NB4 (cell line): ENCODE measurements at places on chromosomes 7 and 10.
A peak's percentile ranks its signal among the peaks of the same experiment; 100 is the strongest.

- DNase-seq, result no peak
These were observed 869 bp downstream of the PSAP start for GRCh38 chr10:71850021-71850742.

- no peak for DNase-seq
These were observed 56.1 kb downstream of the CPVL start for GRCh38 chr7:29090151-29090805.

GRCh38 chr7:147635288-147635687 is 955.3 kb upstream of the C7orf33 start:
- DNase-seq, result no peak

DNA sequence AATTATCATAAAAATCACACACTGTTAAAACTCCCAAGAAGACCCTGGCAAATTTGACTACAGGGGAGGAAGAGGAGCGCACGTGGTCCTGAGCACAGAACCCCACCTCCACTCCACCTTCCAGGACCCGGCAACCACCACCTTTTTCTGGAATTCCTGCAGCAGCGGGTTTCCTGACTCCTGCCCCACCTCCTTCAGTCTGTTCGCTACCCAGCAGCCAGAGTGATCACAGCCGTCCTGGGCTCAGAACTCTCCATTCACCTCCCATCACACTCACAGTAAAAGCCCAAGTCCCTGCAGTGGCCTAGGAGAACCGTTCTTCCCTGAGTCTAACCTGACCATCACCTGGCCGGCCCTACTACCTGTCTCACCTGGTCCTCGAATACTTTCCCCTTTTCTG is 107.4 kb upstream of the FAM204A start:
- DNase-seq, result no peak

DNA sequence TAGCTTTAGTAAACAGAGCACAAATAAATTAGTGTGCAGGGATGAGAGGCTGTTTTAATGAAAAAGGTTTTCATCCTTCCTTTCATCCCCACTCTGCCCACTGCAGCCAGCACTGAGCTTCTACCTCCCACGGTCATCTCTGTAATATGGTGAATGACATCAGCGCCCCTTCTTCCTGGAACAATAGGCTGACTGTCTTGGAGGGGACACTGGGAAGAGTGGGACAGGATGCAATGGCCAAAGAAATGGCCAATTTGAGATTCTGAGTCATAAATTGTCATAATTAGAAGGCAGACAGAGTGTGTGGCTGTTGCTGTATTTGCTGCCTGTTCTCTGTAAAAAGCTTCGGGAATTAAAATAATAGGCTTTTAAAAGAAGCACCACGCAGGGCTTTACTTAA is 126.7 kb upstream of the CALN1 start:
- no peak for DNase-seq

DNA sequence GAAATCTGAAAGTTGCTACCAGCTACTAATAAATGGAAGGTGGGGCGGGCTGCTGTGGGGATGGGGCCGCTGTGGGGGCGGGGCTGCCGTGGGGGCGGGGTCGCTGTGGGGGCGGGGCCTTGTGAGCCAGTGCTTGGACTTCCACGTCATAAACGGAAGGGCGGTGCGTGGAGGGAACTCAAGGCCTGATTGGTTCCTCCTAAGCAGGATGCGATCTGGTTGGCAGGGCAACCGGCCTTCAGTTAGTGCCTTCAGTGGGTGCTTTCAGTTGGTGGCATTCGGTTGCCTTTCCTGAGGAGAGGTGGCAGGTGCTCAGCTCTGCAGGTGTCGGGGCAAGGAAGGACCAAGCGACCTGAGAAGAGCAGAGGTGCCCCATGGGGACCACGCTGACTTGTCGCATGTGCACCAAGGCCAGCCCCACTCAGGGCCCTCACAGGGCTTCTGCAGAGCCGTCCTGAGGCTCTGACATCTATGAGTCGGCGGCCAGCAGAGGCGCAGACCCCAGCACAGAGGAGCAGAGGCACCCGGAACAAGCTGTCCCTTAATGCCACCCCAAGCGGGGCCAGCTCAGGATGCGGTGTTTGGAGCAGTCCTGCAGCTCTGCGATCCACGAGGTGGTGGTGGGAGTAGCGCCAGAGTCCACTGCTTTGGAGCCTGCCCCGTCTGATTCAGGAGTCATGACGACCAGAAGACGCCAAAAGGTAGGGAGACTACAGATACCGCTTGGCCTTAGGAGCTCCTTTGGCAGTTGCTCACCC is 54.4 kb upstream of the PDSS1 start:
- no peak for DNase-seq

- no peak for DNase-seq
These were observed 28.9 kb downstream of the RAB11FIP2 start for GRCh38 chr10:118017850-118018249.

DNA sequence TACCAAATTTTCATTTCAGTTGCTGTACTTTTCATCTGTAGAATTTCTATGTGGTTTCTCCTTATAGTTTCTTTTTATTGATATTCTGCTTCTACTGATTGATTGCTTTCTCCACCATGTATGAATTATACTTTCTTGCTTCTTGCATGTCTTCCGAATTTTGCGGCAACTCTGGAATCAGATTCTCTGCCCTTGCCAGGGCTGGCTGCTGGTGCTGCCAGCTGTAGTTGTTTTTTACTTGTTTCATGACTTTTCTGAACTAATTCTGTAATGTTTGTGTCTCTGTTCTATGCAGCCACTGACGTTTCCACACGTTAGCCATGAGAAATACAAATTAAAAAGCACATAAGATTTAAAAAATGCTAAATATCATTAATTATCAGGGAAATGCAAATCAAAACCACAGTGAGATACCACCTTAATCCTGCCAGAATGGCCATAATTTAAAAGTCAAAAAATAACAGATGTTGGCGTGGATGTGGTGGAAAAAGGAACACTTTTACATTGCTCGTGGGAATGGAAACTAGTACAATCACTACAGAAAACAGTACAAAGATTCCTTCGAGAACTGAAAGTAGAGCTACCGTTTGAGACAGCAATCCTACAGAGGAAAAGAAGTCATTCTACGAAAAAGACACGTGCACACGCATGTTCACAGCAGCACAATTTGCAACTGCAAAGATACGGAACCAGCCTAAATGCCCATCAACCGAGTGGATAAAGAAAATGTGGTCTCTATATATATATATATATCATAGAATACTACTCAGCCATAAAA is 51.5 kb downstream of the MAD1L1 start:
- no peak for DNase-seq

- no peak for DNase-seq
These were observed 26.8 kb upstream of the CABCOCO1 start for GRCh38 chr10:61635932-61636331.

GRCh38 chr7:32679192-32679591 is 183.9 kb downstream of the AVL9 start:
- DNase-seq, result no peak

GRCh38 chr10:48798481-48799254 is 114.0 kb downstream of the WDFY4 start:
- no peak for DNase-seq

- no peak for DNase-seq
These were observed 6.1 kb upstream of the CAV2 start for GRCh38 chr7:116493449-116493848.

DNA sequence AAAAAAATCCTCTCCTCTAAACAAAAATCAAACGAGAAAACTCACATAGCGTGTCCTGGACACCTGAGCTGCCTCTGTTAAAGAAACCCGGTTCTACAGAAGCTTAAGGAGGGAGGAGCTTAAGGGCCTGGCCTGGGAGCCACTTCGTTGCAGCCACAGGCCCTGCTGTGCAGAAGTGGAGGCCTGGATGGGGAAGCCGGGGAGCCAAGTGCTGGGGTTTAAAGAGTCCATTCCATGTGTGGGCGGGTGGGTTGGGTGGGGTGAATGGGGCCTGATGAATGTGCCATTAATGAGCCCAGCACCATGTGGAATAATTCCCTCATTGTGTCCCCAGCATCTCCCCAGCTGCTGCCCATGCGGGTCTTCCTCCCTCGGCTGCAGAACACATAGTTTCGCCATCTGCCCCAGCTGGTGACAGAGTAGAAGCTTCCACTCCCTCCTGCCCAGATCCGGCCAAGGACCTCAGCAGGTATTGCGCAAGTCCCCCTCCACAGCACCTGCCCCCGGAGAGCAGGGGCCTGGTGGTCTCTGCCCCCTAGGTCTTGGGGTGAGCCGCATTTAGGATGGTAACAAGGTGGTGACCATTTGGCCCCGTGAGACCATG is 127.8 kb upstream of the BTBD16 start:
- peak; percentile 81 for DNase-seq

DNA sequence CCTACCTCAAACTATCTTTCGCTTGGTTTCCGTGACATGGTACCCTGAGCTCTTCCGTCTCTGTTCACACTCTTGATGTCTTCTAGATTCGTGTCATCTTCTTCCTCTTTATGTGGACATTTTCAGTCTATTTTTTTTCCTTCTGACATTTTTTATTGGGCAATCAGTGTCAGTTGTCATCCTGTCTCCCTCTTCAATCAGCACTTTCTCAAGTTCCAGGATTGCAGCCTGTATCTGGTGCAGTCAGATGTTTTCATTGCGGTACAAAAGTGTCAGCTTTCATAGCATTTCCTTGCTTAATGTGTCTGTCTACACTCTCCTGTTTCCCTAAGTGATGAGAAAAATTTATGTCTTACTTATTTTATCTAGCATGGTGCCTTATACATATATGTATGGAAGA is 51.1 kb upstream of the ETV1 start:
- no peak for DNase-seq

- no peak for DNase-seq
These were observed 91.9 kb upstream of the PIK3CG start for GRCh38 chr7:106773228-106773627.

- DNase-seq, result no peak
These were observed 519 bp downstream of the PITRM1 start for GRCh38 chr10:3172081-3172445.

DNA sequence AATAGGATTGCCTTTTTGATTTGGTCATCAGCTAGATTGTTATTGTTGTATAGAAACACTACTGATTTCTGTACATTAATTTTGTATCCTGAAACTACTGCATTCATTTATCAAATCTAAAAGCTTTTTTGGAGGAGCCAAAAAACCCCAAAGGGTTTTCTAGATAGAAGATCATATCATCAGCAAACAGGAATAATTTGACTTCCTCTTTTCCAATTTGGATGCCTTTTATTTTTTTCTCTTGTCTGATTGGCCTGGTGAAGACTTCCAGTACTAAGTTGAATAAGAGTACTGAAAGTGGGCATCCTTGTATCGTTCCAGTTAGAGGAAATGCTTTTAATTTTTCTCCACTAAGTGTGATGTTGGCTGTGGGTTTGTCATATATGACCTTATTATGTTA is 10.6 kb upstream of the ENTPD7 start:
- DNase-seq, result no peak

GRCh38 chr10:71995887-71996575 is 31.8 kb downstream of the CHST3 start:
- DNase-seq, result no peak

GRCh38 chr10:96044736-96045135 is 1.4 kb downstream of the CCNJ start:
- peak; percentile 79 for DNase-seq

DNA sequence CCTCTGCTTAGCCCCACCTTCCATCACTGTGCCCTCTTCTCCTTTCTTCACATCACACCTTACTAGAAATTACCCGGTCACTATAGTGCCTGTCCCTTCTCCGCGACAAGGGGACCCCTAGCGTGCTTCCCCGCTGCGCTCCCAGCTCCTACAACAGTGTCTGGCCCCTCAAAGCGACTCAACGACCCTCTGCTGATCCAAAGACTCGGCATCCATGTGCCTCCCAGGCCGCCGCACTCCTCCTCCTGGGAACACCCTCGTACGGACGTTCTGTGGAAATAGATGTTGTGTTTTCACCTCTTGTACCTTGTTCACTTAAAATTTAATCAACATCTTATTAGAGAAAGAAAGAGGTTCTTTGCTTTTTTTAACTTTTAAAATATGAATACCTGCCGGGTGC is 463.5 kb downstream of the DNAJB6 start:
- no peak for DNase-seq

GRCh38 chr7:90222811-90223725 is 11.5 kb downstream of the STEAP2 start:
- DNase-seq, result no peak
